ENCODE measurements at places on chromosomes 11 and 22.

DNA sequence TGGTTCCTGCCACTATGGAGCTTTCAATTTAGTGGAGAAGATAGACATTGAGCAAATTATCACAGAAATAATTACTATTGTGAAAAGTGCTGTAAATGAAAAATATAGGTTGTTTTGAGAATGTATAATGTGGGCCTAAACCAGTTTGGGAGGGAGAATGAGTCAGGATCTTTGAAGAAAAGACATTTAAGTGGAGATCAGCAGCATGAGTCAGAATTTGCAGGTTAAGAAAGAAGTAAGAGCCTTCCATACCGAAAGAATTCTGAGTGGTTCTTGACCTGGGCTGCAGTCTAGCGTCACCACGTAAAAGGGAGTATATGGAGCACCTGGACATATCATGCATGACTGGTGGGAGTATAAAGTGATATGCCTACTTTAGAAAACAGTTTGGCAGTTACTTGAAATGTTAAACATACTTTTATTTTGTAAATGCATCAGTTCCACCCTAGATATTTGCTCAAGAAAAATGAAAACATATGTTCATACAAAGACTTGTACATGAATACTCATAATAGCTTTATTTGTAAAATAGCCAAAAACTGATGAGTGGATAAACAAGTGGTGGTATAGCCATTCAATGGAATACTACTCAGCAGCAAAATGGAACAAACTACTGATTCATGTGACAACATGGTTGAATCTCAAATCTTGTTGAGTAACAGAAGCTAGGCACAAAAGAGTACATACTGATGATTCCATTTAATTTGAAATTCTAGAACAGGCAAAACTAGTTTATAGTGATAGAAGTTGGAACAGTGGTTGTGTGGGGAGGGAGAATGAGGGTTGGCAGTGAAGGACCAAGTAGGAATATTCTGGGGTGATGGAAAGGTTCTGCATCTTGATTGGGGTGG, 99.2 kb downstream of the STIM1 start:
- no peak overlapping the region for H3K27ac ChIP-seq
- peaks cover 50% of the 10 kb centered on the region for H3K4me1 ChIP-seq
- H3K27me3 ChIP-seq, result no peaks in the 10 kb centered on the region
- H3K4me3 ChIP-seq, result no peak overlapping the region

GRCh38 chr11:64859542-64860414, 15.3 kb upstream of the CDC42BPG start:
- H3K27me3 ChIP-seq, result no peaks in the 10 kb centered on the region
- peak overlapping the region; percentile 11 for H3K4me3 ChIP-seq
- H3K4me1 ChIP-seq, result peaks cover 97% of the 10 kb centered on the region
- peak overlapping the region; percentile 72 for H3K27ac ChIP-seq
- DNase-seq, result peak; percentile 78

- no peaks in the 10 kb centered on the region for H3K36me3 ChIP-seq
- no peaks in the 10 kb centered on the region for H3K4me1 ChIP-seq
- H3K27ac ChIP-seq, result no peak overlapping the region
- no peaks in the 10 kb centered on the region for H3K27me3 ChIP-seq
- no peak overlapping the region for H3K4me3 ChIP-seq
Observed at GRCh38 chr11:122177238-122177637, 61.2 kb upstream of the BLID start.

GRCh38 chr11:129115652-129116586, 76.2 kb downstream of the ARHGAP32 start:
- no peaks in the 10 kb centered on the region for H3K27me3 ChIP-seq
- H3K4me3 ChIP-seq, result no peak overlapping the region
- DNase-seq, result no peak
- no peaks in the 10 kb centered on the region for H3K4me1 ChIP-seq
- H3K27ac ChIP-seq, result no peak overlapping the region

- H3K4me3 ChIP-seq, result no peak overlapping the region
- H3K27me3 ChIP-seq, result no peaks in the 10 kb centered on the region
- peaks cover 19% of the 10 kb centered on the region for H3K4me1 ChIP-seq
Observed at GRCh38 chr11:122661182-122661945, 5.8 kb downstream of the UBASH3B start.

DNA sequence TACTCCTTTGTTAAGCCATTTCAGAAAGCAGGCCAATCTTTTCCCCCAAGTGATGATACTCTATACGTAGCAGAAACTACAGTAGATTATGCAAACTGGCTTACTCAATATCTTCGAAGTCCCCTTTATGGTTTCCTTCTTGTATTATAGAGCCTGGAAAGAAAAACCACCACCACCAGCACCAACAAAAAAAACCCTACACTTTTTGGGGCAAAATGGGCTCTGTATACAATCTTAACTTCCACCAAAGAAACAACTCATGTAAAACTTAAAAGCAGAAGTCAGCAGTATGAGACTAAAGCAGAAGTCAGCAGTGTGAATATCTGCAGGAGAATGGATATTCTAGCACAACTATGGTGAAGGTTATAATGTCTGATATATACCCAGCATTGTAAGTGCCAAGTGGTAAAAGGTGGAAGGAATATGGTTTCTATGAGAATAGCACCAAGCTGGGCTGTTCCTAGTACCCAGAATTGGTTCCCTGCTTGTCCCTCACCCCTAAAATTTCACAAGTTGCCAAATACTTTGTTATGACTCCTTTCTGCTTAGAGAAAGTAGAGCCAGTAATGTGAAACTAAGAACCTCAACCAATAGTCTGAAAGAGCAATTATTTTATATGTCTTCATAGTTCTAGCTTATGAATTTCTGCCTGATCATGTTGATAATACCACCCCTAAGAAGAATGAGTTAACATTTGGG, 252.1 kb downstream of the SBF2 start:
- no peak overlapping the region for H3K27ac ChIP-seq
- H3K36me3 ChIP-seq, result no peaks in the 10 kb centered on the region
- no peaks in the 10 kb centered on the region for H3K4me1 ChIP-seq
- no peak overlapping the region for H3K4me3 ChIP-seq

DNA sequence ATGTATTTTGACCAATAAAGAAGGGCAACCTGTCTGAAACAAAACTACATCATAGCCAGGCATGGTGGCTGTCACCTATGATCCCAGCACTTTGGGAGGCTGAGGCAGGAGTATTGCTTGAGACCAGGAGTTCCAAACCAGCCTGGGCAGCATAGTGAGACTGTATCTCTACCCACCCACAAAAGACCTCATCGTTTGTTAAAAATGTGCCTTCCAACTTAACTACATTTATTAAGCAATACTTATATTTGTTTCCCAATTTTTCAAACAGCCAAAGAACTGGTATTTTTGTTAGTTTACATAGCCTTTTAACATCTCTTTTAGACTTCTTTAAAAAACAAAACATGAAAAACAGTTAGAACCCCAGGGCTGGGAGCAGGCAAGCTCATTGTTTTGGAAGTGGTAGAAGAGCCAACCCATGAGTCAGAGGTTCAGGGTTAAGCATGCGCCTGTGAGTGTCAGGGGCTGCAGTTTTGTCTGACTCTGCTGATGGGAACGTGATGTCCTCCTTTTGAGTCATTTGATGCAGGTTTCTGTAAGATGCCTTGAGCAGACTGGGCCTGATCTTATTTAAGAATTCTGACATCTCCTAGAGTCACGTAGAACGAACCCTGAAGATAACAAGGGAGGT, 53.9 kb upstream of the CRTAM start:
- H3K36me3 ChIP-seq, result peaks cover 8% of the 10 kb centered on the region
- DNase-seq, result no peak
- no peak overlapping the region for H3K4me3 ChIP-seq
- H3K4me1 ChIP-seq, result no peaks in the 10 kb centered on the region

- H3K27me3 ChIP-seq, result no peaks in the 10 kb centered on the region
- H3K36me3 ChIP-seq, result no peaks in the 10 kb centered on the region
- H3K4me1 ChIP-seq, result peaks cover 10% of the 10 kb centered on the region
- H3K4me3 ChIP-seq, result no peak overlapping the region
- H3K27ac ChIP-seq, result no peak overlapping the region
- DNase-seq, result no peak
Observed at GRCh38 chr11:118663381-118663780, 16.1 kb downstream of the TREH start.

DNA sequence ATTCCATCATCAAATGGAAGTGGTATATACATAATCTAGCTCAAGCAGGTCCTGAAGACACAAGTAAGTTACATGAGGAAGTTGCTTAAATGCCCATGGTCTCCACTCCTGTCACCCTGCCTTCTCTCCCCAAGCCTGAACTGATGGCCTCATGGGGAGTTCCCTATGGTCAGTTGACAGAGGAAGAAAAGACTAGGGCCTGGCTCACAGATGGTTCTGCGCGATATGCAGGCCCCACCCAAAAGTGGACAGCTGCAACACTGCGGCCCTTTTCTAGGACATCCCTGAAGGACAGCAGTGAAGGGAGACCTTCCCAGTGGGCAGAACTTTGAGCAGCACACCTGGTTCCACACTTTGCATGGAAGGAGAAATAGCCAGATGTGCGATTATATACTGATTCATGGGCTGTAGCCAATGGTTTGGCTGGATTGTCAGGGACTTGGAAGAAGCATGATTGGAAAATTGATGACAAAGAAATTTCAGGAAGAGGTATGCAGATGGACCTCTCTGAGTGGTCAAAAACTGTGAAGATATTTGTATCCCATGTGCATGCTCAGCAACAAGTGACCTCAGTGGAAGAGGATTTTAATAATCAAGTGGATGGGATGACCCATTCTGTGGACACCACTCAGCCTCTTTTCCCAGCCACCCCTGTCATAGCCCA, 17.3 kb upstream of the CD82 start:
- no peaks in the 10 kb centered on the region for H3K27me3 ChIP-seq
- H3K4me3 ChIP-seq, result no peak overlapping the region
- no peaks in the 10 kb centered on the region for H3K36me3 ChIP-seq
- H3K4me1 ChIP-seq, result no peaks in the 10 kb centered on the region
